T-helper 2 cell (primary cell): ENCODE measurements at places on chromosomes 11 and 22.

GRCh38 chr11:3218483-3219280, at the start of gene MRGPRG:
MRGPRG (minus strand) TSS chr11:3218813; CDS start chr11:3218813, 0 bp downstream.
- DNase-seq = no peak

DNA sequence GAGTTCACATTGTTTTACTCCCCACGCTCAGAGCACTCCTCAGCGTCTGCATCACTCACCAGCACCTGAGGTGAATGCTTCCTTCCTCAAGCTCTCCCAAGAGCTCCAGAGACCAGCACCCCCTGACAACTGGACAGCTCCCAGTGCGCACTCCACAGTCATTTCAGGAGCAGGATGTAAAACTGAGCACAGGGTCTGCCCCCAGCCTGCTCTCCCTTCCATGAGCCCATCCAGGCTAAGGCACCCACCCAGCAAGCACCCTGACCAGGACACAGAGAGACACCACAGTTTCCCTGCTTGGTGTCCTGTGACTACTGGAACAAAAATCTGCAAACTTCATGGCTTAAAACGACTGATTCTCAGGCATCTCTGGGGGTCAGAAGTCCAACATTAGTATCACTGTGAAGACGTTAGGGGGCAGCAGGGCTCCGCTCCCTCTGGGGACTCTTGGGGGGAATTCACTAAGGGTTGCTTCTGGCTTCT, 3.3 kb downstream of the SCGB1D2 start:
- DNase-seq = no peak

- DNase-seq = no peak
These were observed 8.2 kb upstream of the PLA2G3 start for GRCh38 chr22:31148488-31148887.

DNA sequence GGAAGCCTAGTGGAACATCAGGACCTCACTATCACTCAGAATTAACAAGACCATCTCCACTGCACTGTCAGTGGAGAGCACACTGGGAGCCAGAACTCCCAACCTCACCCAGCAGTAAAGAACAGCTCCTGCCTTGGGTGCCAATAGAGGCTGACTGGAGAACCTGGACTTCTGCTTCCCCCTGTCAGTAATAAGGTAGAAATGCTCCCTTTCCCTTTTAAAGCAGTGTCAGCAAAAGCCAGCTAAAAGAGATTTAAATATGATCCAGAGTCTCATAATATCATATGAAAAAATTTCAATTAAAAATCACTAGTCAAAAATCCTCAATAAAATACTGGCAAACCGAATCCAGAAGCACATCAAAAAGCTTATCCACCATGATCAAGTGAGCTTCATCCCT, 82.8 kb downstream of the SPATA19 start:
- no peak for DNase-seq

GRCh38 chr11:96084610-96085318, 160.9 kb upstream of the MTMR2 start:
- no peak for DNase-seq

DNA sequence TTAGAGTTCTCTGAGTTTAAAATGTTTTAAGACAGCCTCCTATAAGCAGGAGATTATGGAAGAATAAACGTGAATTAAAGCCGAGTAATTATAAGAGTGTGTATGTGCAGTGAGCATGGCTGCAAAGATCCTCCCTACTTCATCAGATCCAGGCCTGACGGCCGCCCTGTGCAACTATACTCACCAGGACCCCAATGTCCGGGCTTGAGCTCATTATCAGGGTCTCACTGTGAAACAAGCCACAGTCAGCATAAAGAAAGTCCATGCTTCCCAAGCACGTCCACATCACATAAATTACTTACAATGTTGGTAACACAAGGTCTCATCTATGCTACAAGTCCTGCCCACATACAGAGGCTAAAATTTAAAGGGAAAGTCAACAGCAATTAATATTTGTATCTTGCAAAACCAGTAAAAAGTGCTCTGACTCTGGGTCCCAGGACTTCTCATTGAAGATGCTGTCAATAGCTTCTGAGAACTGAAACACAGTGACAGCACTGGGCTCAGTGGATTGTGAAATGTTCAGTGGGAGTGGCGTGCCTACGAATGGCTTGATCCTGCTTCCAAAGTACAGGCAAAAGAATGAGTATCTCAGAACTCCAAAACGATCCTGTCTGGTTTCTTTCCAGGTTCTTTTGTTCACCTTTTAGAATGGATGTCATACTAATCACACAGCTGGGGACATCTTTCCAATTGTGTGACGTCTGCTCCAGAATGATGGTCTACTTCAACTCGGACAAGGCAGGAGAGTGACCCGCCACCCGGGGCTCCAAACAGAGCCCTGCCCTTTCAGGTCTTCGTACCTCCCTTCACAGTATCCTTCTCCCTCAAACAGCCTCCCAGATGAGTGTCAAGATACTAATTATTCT, 72.1 kb upstream of the ARFGAP3 start:
- DNase-seq = no peak

DNA sequence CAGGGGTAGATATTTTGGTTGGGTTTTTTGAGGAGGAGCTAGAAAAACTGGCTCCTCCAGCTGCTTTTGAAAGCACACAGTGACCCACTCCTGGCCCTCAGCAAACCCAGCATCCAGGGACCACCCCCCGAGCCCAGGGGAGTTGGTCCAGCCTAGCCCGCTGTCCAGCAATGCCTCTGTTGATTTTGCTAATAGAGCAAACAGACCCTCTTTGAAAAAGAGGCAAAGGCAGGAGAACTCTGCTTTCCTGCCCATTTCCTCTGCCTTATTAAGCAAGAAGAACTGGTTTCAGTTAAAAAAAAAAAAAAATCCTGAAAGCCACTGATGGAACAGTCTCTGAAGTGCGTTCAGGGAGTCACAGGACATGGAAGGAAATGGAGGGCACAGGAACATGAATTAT, 25.3 kb downstream of the ABTB2 start:
- DNase-seq = no peak

DNA sequence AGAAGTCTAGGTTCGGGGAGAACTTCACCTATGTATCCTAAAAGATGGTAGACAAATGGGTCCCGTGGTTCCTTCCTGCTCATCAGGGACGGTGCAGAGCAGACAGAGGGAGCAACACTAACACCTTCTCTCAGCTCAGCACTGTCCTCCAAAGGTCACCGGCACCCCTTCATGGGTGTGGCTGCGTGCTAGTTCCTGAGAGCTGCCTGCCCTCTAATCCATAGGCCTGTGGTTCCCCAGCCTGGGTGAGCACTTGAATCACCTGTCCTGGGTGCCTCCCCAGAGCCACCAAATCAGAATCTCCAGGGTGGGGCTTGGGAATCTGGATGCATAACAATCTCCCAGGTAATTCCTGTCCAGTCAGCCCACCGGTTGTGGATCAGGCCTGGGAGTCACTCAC, 113.9 kb upstream of the TMEM45B start:
- DNase-seq = no peak

GRCh38 chr11:16669799-16670415, 68.5 kb upstream of the C11orf58 start:
- no peak for DNase-seq

DNA sequence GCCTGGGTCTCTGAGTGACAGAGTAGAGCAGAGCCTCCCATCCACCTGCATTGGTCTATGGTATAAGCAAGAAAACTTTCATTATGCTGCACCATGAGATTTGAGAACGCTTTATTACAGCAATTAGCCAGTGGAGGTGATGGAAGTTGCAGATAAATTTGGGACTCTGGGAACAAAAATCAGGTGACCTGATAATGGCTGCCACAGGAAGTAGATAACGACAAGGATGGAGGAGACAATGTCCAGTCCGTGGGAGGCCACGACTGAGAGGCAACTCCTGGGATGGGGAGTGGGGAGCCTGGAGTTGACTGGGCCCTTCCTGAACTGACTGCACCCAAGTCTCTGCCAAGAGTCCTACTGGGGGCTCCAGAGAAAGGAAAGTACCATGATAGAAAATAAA, 4.7 kb downstream of the MRGPRD start:
- DNase-seq = no peak
